ENCODE measurements at places on chromosomes 7 and 10.

GRCh38 chr10:128571745-128572144 is 445.5 kb upstream of the MKI67 start:
- DNase-seq, result no peak

DNA sequence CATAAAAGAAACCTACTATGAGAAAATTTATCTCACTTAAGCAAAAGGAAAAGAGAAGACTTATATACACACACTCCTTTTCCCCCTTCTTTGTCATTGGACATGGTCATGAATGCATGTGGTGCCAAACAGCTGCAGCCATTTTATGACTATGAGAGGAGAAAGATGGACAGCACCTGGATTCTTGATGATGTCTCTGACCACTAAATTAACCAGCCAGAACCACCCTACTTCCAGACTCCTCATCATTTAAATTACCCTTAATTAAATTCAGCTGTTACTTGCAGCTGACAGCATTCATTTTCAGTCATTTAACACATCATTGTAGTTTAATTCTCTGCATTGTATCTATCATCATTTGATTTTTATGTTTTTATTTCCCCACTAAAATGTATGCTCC is 379.0 kb upstream of the HPS1 start:
- no peak for DNase-seq

DNA sequence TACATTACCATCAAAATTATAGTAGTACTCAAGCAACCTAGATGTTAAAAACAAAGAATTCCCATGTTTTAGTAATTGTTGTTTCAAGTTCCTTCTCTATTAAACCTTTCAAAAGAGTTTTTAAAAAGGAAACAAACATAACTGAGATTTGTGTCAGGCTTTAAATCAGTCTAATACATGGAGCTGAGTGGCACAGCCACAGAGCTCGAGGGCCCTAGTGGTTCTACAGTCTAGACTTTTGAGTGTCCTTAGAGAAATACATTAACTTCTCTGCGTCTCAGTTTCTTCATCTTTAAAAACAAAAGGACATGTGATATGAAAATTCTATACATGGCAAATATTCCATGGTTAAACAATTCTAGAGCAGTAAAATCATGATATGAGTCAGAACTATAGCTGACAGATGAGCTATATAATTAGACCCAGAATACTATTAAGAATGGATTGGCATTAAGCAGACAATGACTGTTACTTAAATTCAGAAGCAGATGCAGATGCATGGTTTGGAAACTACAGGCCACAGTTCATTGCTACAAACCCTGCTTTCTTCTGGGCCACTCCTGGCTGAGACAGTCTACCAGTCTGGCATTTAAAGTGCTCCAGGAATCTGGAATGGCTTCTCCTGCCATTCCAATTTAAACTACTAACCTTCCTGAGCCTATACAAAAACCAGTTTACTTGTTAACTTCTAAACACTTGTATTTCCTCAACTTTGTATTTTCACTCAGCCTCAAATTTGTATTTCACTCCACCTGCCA is 77.4 kb downstream of the EPC1 start:
- DNase-seq, result no peak

- no peak for DNase-seq
Measured at GRCh38 chr7:136016649-136017395, 39.7 kb upstream of the MTPN start.

- no peak for DNase-seq
Measured at GRCh38 chr7:108605559-108606201, 36.0 kb downstream of the DNAJB9 start.

GRCh38 chr7:56219017-56219416 is 102.8 kb upstream of the NUPR2 start:
- DNase-seq, result no peak

- DNase-seq, result no peak
Measured at GRCh38 chr7:50690541-50691011, 92.1 kb downstream of the GRB10 start.

DNA sequence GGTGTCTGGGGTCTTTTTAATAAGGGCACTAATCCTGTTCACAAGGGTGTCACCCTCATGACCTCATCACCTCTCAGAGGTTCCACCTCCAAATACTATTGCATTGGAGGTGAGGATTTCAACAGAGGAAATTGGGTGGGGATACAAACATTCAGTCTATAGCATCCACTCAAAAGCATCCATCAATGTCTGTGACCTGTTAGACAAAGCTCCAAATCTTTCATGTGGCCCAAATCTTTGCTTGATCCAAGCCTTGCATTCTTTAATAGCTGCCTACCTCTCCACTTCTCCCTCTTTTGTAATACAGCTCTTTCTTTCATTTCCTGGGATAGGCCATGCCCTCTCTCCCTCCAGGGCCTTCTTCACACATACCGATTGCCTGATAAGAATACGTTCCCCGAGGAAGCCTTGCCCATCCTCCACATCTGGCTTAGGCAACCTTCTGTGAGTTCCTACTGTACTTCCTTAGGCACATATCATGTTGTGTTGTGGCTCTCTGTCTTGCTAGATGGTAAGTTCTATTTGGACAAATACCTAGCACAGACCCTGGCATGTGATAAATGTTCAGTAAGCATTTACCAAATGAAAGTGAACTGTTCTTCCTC is 66.1 kb downstream of the CREM start:
- DNase-seq, result no peak

DNA sequence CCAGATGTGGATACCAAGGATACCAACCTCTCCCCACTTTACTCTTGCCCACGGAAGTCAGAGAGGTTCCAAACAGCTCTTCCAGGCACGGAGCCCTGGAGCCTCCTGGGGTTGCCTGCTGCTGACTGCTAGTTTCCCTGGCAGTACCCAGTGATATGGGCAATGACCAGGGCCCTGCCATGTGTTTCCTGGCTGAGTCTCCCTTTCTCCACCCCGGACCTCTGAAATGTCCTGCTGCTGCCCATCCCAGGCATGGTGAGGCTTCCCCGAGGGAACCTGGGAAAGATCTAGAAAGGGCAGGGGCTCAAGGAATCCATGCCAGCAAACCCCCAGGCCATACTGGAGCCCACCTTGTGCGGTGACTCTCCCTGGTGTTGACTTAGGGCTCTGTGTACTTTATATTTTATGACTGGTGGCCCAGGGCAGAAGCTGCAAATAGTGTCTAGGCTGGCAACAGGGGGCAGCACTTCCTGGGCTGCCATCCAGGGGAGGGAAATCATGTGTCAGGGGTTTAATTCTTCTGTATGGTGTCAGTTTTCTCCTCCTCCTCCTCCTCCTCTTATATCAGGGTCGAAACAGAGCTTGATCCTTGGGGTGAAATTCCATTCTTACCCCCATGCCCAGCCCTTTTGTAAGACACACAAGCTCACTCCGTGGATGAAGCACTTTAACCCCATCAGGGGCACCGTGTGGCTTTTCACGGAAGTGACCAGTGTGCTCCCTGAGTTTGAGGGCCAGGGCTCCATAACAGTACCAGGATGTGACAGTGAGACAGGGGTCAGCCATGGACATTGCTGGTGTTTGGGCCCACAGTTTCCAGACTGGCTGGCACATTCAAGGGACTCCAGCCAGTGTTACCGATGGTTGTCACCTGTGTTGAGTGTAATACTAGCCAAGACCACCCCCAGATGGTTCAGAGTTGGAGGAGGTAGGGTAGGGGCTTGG is 62.4 kb upstream of the GDF10 start:
- DNase-seq, result no peak

DNA sequence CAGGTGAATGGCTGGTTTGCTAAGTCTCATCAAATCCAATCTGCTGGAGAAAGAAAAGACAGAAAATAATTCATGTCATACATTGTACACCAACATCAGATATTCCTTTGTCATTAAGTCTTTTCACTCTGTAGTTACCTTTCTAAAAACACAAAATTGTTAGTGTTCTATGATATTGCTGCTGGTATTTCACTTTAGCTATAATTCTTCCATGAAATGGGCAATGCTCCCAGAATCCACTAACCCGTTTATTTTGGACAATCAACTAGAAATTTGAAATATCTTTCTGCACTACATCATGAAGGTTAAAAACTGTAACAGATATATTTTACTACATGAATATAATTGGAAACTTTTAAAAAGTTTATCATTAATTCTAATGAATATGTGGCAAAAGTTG is 181.3 kb downstream of the C7orf25 start:
- DNase-seq, result no peak

DNA sequence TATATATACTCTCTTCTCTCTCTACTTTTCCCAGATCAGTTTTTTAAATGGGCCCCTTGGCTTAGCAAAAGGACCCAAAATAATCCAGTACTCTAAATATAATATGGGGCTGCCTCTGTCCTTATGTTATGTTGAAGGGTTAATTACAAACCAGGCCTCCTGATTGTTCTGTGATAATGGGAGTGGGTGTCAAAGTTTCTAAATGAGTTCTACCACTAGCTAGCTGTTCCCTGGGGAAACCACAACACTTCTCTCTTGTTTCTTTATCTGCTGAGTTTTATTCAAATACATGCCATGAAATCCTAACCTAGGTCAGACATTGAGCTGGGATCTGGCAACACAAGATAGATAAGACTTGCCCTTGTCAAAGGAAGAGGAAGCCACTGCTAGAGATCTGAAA is 3.8 kb downstream of the HTR5A start:
- DNase-seq, result no peak

DNA sequence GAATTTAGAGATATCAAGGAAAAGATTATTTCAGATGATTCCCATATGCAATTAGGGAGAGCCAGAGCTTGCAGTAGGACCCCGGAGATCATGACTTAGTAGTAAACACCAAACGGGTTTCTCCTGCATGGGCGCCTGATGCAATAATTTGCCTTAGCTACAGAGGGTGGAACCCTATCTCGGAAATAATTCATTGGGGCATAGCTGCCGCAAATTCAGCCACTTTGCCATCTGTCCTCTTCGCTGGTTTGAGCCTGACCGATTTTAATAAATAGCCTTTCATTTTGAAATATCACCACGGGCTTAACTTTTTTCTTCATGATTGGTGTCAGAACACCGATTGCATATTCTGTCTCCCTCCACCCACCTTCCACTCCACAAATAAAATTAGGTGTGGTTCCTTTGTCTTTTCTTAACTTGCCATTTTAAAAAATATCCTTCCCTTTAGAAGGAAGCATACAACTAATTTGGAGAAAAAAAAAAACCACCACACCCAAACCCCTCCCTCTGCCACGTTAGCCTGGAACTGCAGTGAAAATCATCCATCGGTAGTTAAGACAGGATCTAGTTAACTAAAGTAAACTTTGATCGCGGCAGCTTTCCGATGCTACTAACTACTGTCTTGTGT is 1.4 kb downstream of the GARS1 start:
- DNase-seq, result peak; percentile 6

DNA sequence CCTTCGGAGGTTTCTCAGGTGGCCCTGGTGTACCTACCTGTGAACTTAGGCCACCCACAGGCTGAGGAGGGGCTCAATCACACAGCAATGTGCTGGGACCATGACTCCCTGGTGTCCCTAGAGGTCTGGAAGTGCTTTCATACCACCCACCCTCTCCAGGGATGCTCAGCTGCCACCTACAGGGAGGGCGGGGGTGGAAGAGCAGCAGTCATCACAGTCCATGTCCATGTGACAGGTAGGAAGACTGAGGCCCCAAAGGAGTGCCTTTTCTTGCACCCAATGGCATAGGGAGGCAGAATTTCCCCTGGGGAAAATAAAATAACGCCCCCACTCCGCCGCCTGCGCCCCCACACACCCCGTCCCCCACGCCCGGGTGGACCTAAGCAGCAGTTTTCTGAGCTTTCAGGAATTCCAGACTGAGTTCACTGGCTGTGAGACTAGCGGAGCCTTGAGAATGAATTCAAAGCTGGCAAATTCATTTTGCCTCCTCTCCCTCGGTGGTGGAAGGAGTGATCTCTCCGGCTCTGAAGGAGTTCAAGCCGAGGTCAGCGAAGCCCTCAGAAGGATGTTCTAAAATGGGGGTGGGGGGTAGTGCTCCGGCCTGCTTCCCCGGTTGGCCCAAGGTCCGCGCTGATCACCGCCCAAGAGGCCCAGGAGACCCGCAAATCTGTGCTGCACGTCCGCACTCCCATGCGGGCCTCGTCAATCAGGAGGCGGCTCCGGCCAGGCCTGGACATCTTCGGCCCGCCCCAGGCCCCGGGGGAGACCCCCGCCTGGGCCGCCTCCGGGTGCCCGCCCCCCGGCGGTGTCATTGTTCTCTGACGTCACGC is 2.1 kb upstream of the ZMIZ1 start:
- no peak for DNase-seq

Measured in C1 segment of cervical spinal cord (tissue), 14 donors.